ENCODE measurements at places on chromosomes 2 and 18.
A peak's percentile ranks its signal among the peaks of the same experiment; 100 is the strongest.

- no peak for DNase-seq
Observed at GRCh38 chr2:239392688-239393387, 8.0 kb downstream of the HDAC4 start.

GRCh38 chr2:169839954-169840746 is 12.9 kb downstream of the UBR3 start:
- no peak for DNase-seq

- peak; percentile 36 for DNase-seq
Observed at GRCh38 chr18:44229693-44230108, 451.0 kb upstream of the SETBP1 start.

- DNase-seq = no peak
Observed at GRCh38 chr18:55830544-55830943, 242.6 kb upstream of the TCF4 start.

- no peak for DNase-seq
Observed at GRCh38 chr18:48162956-48163737, 232.7 kb upstream of the SMAD2 start.

- DNase-seq = no peak
Observed at GRCh38 chr2:71721362-71721665, 268.0 kb downstream of the DYSF start.

GRCh38 chr2:196984903-196985302 is 58.4 kb upstream of the PGAP1 start:
- DNase-seq = no peak

DNA sequence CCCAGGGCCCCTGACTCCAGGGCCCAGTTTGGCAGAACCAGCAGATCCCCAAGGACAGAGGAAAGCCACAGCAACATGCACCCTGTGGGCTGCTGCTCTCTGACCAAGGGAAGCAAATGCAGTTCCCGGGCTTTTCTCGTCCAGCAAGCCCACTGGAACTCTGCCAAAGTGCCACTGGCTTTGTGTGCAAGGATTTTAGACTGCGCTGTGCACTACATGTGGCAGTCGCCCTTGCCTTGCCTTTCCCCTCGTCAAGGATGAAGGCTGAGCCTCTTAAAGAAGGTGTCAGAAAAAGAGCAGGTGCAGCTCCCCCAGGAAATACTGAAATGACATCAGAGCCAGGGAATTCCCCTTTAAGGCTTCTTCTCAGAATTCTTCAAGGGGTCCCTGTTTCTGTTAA is 199.2 kb downstream of the TFCP2L1 start:
- DNase-seq = no peak
